ENCODE measurements at places on chromosomes 2 and 18. TPM values are rescaled to one million over a fixed set of nuclear protein-coding genes. Genes with fewer than 3 reads are reported as not detected.

DNA sequence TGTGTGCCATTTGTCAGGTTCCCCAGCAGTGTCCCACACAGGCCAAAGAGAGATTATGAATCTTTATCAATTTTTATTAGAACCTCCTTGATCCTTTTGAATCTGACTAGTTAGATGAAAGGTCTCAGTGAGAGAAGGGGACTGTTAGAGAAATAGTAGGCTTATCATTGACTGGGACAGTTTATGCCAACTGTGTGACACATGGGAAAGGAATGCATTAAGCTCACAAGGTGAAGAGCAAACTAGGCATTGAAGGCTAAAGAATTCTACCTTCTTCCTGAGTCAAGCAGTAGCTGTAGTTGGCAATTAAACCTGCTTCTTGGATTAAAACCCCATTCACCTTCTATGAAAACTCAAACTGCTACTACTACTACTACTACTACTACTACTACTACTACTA lies 389.6 kb upstream of the CDH19 start:
- no peak for DNase-seq

- DNase-seq = no peak
Measured at GRCh38 chr18:11972371-11973174, 8.7 kb upstream of the IMPA2 start.

- DNase-seq = peak; percentile 94
Measured at GRCh38 chr18:58996131-58996641, 131.5 kb downstream of the ZNF532 start.

GRCh38 chr2:86337244-86337835 lies at the start of gene REEP1:
REEP1 (minus strand) TSS chr2:86337626; CDS start chr2:86337510, 116 bp downstream.
- DNase-seq = no peak

GRCh38 chr18:49464718-49465598 lies 4.5 kb upstream of the DYM start:
- no peak for DNase-seq

Gene ANKRD23
- 0.46 TPM for total RNA-seq
